ENCODE measurements at places on chromosomes 5 and 9. TPM values are rescaled to one million over a fixed set of nuclear protein-coding genes. Genes with fewer than 3 reads are reported as not detected.

- no peak for DNase-seq
These were observed 22.7 kb downstream of the CCNH start for GRCh38 chr5:87390075-87390474.

- no peak for DNase-seq
These were observed 26.7 kb upstream of the CAMK4 start for GRCh38 chr5:111197523-111197922.

DNA sequence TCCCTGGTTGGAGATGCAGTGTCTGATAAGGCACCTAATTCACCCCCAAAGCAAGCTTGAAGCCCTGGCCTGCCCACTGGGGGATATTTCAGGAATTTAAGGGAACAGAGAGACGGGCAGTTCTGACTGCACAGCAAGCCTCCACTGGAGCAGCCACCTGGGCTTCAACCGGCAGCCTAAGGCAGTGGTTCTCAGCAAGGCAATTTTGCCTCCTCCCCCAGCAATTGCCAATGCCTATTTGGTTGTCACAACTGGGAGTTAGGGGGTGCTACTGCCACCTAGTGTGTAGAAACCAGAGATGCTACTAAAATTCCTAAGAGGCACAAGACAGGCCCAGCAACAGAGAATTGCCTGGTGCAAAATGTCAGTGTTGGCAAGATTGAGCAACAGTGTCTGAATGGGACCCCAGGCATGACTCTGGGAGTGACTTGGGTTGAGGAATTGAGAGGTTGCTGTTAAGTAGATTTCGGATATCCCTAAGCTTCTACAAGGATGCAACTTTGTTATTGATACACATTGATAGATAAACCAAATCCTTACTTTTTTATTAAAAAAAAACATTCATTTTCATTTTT is 58.7 kb upstream of the CTSL start:
- DNase-seq, result no peak

- no peak for DNase-seq
These were observed 348.1 kb upstream of the SGCD start for GRCh38 chr5:155978850-155979249.

- no peak for DNase-seq
These were observed 408.3 kb downstream of the ENC1 start for GRCh38 chr5:74232276-74232675.

GRCh38 chr9:109912082-109912582 is 132.1 kb downstream of the PALM2AKAP2 start:
- DNase-seq, result no peak

DNA sequence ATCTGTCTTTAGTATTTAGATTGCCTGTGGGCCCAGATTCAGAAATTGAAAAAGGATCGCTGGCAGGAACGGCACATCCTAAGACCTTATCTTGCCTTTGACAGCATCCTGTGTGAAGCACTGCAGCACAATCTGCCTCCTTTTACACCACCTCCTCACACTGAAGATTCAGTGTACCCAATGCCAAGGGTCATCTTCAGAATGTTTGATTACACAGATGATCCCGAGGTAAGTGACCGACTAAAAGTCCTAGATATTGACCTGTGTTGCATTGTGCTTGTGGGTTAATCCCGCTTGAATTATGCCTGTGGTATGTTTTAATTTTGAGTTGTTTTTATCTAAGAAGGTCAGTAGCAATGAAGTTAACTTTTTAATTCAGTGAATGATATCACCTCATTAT is 14.4 kb downstream of the NCBP1 start:
- DNase-seq, result no peak

DNA sequence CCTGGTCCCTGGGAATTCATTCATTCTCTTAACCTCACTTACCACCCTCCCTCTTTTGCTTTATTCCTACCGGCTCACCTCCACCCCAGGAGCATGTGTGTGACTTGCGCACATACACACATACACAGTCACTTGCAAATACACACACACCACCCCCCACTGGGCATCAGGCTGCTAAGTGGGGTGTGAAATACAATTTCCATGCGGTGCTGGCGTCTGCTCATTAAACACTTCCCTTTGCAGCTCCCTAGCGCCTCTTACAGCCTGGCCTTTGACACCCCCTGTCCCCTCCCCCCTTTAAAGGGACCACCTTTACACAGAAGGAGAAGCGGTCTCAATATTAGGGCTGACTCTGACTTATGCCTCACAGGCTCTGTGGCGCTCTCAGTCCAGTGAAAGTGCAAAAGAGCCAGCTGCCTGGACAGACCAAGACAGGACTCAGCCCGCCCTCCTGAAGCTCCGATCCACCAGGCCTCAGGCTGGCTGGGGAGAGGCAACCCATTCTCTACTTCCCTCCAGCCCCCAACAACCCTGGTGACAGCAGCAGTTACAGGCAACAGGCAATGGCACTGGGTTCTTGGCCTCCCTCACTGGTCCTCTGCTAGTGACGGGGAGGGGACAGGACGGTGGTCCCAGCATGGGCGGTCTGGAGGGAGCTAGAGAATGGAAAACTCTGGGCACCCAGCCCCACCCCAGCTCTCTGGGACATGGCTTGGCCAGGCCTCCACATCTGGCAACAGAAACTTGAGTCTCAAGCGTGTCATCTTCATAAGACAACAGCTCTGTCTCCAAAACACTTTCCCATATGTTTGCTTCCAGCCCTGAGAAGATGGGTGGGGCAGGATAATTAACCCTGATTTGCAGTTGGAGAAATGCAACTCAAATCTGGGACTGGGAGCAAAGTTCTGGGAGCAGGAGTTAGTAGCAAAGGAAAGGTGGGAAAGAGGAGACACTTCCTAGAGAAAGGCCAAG is 12.0 kb downstream of the ENHO start:
- no peak for DNase-seq

GRCh38 chr5:131514316-131515283 is 120.4 kb downstream of the RAPGEF6 start:
- no peak for DNase-seq

DNA sequence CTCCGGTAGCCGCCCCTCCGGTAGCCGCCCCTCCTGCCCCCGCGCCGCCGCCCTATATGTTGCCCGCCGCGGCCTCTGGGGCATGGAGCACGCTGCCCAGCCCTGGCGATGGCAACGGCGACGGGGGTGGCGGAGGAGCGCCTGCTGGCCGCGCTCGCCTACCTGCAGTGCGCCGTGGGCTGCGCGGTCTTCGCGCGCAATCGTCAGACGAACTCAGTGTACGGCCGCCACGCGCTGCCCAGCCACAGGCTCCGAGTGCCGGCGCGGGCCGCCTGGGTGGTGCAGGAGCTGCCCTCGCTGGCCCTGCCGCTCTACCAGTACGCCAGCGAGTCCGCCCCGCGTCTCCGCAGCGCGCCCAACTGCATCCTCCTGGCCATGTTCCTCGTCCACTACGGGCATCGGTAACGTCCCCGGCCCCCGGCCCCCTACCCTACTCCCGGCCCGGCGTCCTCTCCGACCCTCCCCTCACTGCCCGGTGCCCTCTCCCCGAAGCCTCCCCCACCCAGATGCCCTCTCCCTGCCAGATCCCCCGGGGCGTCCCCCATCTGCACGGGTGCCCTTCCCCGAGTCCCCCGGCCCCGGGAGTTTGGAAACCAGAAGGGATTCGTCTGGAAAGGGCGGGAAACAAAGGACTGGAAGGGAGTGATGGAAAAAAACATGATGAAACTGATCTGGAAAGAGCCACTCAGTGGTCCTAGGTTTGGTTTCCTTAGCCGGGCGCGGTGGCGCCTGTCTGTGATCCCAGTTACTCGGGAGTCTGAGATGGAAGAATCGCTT is 417 bp downstream of the SRD5A1 start:
- no peak for DNase-seq

DNA sequence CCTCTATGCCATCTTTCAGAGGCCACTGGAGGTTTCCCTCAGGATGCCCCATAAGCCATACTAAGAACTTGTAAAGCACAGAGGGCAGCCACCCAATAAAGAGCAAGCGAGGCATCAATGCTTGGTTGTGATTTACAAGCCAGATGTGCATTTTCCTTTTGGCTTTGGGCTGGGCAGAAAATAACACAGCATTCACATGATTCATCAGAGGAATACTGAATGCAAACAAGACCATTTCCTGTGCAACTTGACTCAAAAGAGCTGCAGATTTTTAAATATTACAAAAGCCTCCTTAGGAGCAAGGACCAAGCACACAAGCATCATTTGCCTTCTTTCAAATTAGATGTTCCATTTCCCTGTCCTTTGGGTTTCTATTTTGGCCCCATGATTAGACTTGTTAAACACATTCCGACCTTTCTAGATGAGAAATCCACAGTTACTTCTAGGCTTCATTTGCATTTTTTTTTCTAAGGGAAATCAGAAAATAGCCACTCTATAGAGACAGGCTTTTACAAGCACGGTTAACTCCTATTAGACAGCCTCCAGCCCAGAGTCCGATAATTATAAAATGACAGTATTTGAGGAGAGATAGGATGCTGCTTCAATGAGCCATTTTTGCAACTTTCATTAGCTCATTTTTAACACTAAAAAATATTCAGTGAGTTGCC is 207.8 kb downstream of the SEMA5A start:
- no peak for DNase-seq

Gene LCN9
- not detected for total RNA-seq

Gene GNG10
- 46.0 TPM for total RNA-seq

Gene PTPA
- 37.4 TPM for total RNA-seq

Gene OR1L4
- total RNA-seq, result not detected

Gene DNM1
- 9.1 TPM for total RNA-seq

Gene C9orf72
- total RNA-seq, result 7.9 TPM

Gene TYRP1
- total RNA-seq, result 0.41 TPM
